Globus pallidus (tissue), 1 donor: ENCODE measurements at places on chromosomes 6 and 20.

DNA sequence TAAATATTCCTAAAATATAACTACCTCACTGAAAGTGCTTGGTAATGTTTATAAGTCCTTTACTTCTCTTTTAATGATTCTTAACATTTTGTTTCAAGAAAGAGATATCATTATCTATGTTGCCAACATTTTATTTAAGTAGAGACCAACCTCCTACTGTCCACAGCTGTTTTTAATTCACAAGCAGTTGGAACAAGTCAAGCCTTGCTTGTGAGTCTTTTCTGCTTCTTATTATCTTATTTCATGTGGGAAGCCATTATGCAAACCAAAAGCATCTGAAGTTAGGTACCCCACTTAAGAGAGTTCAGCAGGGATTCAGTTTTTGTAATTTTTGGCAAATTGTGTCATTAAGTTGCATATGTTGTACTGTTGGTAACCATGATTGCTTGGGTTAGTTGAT is 1714.5 kb downstream of the GRIK2 start:
- no peak for DNase-seq

DNA sequence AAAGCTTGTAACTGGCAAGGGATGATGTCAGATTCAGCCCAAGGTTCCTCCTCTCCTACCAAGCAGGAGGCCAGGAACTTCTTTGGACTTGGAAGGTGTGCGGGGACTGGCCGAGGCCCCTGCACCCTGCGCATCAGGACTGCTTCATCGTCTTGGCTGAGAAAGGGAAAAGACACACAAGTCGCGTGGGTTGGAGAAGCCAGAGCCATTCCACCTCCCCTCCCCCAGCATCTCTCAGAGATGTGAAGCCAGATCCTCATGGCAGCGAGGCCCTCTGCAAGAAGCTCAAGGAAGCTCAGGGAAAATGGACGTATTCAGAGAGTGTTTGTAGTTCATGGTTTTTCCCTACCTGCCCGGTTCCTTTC is 14.4 kb downstream of the TNFAIP3 start:
- DNase-seq: no peak

- DNase-seq: peak; percentile 74
Measured at GRCh38 chr6:87393026-87393622, 14.6 kb upstream of the CFAP206 start.

DNA sequence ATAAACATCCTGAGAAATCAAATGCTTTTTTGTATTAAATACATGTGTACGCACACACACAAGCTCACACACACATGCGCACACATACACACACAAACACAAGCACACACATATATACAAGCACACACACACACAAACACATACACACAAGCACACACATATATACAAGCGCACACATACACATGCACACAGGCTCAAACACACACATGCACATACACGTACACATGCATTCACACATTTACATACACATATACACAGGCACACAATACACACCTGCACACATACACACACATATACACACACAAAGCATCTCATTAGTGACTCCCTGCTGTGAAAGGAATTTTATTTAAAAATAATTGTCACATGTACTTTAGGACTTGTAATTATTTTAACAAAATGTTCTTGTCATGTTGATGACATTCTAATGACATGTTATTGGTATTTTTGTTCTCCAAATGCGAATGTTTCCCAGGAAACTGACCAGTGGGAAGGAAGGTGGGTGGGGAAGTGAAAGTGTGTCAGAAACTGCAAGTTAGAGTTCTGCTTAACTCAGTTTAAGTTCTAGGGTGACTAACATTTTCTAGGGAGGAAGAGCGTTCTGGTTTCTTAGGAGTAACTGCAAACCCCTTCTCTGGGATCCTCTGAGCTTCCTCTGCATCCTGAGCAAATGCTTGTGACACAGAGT is 113.9 kb upstream of the ZNF217 start:
- peak; percentile 20 for DNase-seq

DNA sequence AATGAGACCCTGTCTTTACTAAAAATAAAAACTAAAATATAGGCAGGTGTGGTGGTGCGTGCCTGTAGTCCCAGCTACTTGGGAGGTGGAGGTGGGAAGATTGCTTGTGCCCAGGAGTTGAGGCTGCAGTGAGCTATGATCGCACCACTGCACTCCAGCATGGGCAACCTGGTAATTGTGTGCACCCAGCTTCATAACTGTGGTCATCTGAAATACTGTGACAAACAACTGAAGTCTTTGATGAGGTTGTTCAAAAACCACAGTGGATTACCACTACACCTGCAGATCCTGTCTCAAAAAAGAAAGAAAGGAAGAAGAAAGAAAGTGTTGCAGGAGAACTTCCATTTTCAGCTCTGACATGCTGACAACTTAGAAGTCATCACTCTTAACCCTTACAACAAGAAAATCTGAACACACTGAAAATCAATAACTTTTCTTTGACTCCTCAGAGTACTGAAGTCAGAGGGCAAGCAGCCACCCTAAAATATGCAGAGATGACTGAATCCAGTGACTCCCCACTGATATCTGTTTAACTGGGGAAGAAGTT is 13.8 kb upstream of the ZBP1 start:
- no peak for DNase-seq

- DNase-seq: peak; percentile 69
Measured at GRCh38 chr6:107670792-107671199, 153.3 kb downstream of the SCML4 start.

DNA sequence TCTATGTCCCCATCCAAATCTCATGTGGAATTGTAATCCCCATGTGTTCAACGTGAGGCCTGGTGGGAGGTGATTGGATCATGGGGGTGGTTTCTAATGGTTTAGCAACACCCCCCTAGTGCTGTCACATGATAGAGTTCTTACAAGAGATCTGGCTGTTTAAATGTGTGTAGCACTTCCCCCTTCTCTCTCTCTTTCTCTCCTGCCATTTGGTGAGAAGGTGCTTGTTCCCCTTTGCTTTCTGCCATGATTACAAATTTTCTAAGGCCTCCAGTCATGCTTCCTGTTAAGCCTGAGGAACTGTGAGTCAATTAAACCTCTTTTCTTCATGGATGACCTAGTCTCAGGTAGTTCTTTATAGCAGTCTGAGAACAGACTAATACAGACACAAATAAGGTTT is 165.4 kb downstream of the OGFRL1 start:
- DNase-seq: no peak

- no peak for DNase-seq
Measured at GRCh38 chr6:19279273-19279684, 557.9 kb upstream of the ID4 start.

GRCh38 chr20:20608041-20608440 is 104.4 kb downstream of the RALGAPA2 start:
- no peak for DNase-seq

DNA sequence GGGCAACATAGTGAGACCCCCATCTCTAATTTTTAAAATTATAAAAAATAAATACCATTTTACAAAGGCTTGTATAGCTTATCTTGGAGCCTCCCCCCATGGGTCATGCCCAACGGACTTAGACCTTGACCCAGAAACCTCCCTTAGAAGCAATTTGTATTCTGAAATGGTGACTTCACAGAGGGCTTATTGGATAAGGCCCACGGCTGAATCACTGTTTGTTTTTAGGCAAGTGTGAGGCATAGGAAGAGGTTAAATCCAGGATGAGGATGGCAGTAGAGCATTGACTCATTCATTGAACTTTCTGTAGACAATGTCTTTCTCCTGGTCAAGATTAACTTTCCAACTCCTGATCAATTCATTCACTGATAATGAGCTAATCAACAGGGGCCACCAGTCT is 6.2 kb upstream of the SNAI1 start:
- no peak for DNase-seq

GRCh38 chr6:6491761-6492160 is 96.8 kb upstream of the LY86 start:
- DNase-seq: no peak

DNA sequence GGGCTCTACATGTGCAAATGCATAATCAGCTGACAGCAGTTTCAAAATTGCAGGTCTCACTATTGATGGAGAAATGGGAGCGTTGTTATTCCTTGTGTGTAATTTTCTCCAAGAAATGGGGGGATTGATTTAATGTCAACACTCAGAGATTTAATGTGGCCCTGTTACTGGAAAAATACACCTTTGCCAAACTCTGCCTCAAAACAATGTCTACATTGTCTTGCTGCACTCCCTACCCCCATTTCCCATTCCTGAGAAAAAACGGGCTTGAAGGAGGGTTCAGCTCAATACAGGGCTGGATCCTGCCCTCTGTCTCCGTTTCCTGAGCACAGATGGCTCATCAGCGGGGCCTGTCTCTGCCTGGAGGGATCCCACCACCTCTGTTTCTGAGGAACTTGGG is 18.4 kb downstream of the EDN3 start:
- DNase-seq: no peak

DNA sequence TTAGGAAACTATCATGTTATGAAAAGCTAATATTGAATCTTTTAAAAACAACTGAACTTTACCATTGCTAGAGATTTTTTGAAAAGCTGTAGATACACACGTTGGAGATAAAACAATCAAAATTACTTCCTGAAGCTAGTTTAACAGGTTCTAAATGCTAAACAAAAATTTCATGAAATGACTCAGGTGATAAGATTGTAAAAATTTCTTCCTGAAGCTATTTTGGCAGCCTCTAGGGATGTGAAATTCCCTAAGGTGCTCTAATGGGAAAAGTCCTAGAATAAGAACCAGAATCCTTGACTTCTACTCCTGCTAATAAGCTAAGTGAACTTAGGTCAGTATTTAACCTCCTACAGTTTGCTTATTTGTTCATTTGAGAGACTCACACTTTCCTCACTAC is 8.5 kb downstream of the GCM2 start:
- DNase-seq: no peak

- DNase-seq: no peak
Measured at GRCh38 chr20:31767805-31768204, 28.7 kb downstream of the TPX2 start.

GRCh38 chr6:74408844-74409243 is 712.8 kb downstream of the CD109 start:
- DNase-seq: no peak

DNA sequence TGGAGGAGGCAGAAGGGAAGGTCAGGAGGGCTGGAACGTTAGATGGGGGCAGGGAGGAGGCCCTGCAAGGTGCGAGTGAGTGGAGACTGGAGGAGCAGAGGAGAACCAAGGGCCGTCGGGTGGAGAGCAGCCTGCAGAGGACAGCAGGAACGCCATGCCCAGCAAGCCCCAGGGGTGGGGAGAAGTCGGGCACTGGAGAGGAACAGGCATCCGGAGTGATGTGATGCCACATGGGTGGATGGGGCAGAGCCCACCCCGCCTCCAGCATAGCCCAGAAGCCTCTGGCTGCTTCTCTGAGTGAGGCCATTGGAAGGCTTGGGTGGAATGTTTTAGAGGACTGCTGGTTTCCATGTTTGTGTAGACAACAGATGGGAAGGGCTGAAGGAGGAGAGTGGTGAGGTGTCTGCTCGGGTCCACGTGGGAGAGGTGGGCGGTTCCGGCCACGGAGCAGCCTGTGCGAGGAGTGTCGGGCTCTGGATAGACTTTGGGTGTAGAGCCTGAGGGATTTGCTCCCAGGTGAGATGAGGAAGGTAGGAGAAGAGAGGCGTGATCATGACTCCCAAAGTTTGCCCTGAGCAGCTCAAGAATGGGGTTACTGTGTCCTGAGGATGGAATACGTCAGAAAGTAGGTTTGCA is 221.4 kb downstream of the SMOC2 start:
- DNase-seq: no peak

GRCh38 chr6:81693266-81693665 is 59.2 kb downstream of the TENT5A start:
- no peak for DNase-seq

DNA sequence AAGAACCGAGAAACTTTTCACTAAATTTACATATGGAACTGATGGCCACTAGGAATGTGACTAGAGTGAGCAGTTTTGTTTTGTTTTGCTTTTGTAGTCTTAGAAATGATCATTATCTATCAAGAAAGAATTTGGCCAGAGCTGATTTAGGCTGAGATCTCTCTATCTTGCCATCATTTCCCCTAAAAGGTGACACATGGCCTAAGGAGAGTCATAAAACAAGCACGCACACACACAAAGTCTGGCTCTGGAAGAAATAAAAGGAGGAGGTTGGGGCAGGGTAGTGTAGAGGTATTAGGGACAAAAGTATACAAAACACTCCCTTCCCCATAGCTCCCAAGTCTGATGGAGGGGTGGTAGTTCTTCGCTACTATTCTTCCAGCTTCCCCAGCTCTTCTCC is 56.4 kb downstream of the RIPOR2 start:
- no peak for DNase-seq

DNA sequence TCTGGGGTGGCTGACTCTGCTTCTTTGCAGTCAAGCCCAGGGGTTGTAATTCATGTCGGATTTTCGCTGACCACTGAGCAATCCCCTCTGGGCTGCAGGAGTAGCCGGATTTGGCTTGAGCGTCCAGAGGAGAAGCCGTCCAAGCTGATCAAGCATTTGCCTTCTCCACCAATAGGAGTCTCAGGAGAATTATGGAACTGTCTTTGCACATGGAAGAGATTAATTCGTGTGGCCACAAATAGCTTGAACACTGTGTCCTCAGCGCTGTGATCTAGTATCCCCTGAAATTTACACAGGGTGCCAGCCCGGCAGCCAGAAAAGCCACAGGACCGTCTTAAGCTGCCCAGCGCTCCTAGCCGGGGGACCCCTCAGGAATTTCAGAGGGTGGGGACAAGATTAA is 37.1 kb downstream of the EYA2 start:
- DNase-seq: no peak

- no peak for DNase-seq
Measured at GRCh38 chr6:169707772-169708171, 5.8 kb downstream of the C6orf120 start.

GRCh38 chr6:73078908-73079610 is 146.2 kb downstream of the KHDC1L start:
- no peak for DNase-seq

- no peak for DNase-seq
Measured at GRCh38 chr6:17886891-17887290, 100.5 kb downstream of the KIF13A start.

DNA sequence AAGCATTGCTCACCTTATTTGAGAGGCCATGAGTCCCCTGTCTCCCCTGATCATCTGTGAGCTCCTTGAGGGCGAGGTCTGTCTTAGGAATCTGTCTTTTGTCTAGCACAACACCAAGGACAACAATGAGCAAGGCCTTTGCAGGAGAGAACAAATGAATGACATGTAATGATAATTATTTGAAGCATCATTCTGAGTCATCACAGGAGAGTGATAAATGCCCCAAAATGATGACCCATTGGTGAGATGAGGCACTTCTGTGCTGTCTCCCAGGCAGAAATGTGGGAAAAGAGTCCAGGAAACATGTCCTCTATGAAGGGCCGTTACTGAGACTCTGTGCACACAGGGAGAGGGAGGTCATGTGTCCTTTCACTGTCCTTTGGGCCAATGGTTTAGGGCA is 105.2 kb upstream of the LRFN2 start:
- DNase-seq: no peak

- no peak for DNase-seq
Measured at GRCh38 chr6:7101290-7101689, 6.5 kb upstream of the RREB1 start.
